Adrenal gland (tissue), 19 donors: ENCODE measurements at places on chromosomes 12 and 14.

- no peak for DNase-seq
These were observed 3.7 kb upstream of the NOS1 start for GRCh38 chr12:117365049-117365616.

DNA sequence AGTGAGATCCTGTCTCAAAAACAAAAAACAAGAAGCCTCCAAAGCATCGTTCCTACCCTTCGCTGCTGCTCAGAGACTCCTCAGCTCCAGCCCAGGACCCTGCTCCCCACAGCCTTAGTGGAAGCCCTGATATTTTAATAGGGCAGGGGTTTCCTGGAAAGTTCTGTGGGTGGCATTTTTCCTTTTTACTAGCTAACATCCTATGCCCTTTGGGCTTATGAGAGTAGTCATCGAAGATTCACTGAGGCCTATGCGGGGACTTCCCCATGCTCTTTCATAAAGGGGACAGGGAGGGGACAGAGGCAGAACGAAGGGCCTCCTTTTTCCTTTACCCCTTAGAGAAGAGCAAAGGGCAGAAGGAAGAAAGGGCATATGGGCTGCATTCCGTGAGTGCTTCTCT lies 8.3 kb downstream of the LAG3 start:
- DNase-seq: no peak

GRCh38 chr12:100472325-100472724 lies 1.3 kb upstream of the NR1H4 start:
- no peak for DNase-seq

DNA sequence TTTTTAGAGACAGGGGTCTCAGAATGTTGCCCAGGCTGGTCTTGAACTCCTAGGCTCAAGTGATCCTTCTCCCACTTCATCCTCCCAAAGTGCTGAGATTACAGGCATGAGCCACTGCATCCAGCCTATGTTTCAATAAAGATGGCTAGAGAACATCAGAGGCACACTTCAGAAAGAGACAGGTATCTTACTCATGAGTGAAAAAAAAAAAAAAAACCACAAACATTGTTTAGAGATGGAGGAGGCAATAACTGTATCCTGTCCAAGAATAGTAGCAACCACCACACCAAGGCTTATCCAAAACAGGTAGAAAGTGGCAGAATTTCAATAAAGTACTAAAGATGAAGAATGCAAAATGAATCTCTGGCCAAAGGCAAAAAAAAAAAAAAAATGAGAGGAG lies 30.3 kb downstream of the EEA1 start:
- DNase-seq: no peak

DNA sequence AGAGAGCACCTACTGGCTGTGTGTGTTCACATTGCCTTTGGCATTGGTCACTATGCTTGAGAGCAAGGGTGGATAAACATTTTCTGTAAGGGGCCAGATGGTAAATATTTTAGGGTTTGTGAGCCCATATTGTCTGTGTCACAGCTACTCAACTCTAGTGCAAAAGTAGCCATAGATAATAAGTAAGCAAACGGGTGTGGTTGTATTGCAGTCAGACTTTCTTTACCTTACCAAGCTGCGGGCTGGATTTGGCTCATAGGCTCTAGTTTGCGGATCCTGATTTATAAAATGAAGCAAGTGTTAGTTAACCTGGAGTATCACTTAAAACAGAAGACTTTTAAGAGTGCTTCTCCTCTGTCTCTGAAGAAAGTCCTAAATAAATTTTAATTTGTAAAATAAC lies 169.0 kb downstream of the KICS2 start:
- DNase-seq: no peak

- no peak for DNase-seq
These were observed 296.3 kb upstream of the ATXN7L3B start for GRCh38 chr12:74241341-74241740.

DNA sequence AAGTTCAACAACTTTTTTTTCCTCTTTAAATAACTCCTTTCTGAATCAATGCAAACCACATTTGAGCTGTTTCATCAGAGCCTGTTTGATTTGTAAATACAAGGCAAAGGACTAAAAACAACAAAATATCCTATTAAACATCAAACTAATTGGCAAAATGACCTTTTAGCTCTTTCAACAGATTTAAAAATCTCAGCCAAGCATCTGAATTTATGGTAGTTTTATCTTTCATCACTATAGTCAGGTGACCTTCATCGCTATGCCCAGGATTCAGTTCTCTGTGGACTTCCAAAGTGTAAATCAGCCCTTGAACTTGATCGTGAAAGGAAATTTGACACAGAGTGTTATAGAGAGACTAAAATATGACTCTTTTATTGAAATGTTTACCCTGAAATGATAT lies 1554.5 kb upstream of the FLRT2 start:
- no peak for DNase-seq

- no peak for DNase-seq
These were observed 99.7 kb downstream of the ZFP36L1 start for GRCh38 chr14:68692916-68693771.

DNA sequence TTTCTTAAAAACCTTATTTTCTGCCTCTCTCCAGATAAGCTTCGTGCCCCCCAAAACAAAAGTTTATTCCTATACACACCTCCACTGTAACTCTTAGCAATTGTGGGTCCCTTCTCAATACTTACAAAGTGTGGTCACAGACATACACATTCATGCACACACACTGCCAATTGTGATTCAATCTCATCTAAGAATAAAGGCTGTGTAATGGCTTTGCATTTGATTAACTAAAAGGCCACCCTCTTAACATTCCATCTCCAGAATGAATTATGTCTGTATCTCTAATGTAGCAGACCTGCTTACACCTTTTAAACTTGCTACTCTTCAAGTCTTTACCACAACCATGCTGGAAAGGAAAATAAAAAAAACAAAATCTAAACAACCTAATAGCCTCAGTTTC lies 49.5 kb downstream of the MYF5 start:
- DNase-seq: no peak

- DNase-seq: no peak
These were observed 10.0 kb downstream of the VWF start for GRCh38 chr12:6114476-6114870.

DNA sequence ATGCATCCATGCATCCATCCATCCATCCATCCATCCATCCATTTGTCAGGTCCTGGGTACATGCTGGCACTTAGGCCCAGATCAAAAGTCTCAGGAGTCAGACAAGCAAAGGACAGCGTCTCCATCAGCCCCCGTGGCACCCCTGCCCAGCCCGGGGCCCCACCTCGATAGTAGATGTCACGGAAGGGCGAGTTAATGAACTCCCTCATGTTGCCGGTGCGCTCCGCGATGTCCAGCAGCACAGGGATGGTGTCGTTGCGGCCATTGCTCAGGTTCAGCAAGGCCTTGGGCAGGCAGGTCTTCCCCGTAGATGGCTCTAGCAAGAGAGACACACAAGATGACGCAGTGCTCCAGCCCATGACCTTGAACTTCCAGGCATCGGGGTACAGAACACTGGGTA lies 30.4 kb downstream of the TRPV4 start:
- no peak for DNase-seq

DNA sequence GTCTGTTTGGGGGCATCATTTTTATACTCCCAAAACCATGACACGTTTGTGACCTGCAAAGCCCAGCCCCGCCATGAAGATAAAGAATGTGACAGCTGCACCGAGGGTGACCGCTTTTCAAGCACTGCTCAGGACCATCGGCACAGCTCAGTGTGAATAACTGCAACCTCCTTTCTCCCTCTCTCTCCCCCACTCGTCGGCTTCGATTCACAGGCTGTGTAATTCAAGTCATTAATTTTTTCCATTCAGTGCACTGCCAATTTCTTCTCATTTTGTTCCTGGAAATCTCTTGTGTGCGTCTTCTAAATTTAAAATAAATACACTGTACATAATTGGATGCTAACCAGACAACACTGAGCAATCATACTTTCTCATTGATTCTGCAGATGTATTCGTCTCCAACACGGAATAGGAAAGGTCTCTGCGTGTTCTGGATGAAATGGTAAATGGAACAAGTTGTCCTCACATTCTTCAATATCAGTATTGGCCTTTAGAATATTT lies 260.8 kb downstream of the TTC8 start:
- DNase-seq: no peak

DNA sequence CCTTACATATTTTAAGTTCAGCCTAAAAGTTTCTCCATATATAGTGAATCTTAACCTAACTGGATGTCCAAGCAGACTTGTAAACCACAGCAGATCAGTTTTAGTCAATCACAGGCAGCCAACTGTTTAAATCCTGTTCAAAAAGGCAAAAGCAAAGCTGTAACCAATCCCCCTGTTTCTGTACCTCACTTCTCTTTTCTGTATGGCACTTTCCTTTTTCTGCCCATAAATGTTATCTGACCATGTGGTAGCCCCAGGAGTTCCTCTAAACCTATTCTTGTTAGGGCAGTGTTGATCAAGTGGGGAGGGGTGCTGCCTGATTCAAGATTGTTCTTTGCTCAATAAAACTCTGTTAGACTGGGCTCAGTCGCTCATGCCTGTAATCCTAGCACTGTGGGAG lies 8.5 kb upstream of the DACT1 start:
- no peak for DNase-seq

- no peak for DNase-seq
These were observed 923 bp downstream of the STAT2 start for GRCh38 chr12:56358836-56359532.

DNA sequence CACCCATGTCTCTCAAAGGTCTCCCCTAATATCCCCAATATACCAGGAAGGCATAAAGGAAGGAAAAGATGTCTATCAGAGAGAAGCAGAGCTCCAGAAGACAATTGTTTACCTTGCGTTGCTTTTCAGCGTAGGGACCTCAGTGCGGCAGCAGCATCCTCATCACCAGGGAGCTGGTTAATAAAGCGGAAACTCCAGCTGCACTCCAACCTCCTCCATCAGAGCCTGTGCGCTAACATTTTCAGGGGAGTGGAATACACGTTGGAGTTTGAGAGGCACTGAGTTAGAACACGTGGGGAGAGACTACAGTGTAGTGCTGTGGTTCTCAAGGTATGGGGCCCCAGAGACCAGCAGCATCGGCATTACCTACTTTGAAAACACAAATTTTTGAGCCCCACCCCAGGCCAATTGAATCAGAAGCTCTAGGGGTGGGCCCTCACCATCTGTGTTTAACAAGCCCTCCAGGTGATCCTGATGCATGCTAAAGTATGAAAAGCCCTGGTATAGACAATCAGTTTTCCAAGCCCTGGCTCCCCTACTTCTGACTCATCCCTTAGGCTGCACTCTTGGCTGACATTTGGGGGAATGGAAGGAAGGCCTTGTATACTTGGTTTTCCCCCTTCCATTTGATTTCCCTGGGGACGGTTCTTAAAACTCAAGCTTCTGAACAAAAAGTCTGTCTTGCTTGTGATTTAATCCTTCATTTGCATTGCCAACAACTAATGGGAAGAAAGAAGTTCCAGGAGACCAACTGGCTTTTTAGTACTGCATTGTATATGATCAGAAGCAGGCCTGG lies 419.0 kb upstream of the CCDC196 start:
- no peak for DNase-seq

GRCh38 chr12:43694879-43695278 lies 63.7 kb downstream of the PUS7L start:
- DNase-seq: no peak

- DNase-seq: no peak
These were observed 768.5 kb downstream of the DIO2 start for GRCh38 chr14:79442786-79443185.

GRCh38 chr14:37600880-37601741 lies 5.7 kb downstream of the TTC6 start:
- DNase-seq: no peak

DNA sequence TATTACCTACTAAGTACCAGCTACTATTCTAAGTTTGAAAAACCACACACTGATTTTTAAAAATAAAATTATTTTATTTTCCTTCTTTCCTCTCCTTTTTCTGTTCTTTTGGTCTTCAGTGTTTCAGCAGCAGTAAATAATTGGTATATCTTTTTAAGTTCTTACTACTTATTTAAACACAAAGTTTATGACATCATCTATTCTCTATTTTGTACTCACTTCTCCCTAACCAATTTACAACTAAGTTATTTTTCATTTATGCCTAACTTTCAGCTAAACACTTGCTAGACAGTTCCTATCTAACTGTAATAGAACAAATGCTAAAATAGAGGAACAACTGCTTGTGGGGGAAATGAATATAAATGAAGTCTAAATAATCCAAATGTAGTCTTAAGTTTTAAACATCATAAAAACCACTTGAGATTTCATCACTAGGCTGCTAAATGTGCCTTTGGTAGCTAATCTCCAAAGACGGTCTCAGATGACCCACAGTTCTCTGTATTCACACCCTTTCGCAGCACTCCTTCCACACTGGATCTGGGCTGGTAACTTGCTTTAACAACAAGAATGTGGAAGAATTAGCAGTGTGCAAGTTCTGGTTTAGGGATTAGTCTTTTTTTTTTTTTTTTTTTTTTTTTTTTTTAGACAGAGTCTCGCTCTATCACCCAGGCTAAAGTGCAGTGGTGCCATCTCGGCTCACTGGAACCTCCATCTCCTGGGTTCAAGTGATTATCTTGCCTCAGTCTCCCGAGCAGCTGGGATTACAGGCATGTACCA lies 41.0 kb downstream of the TFCP2 start:
- DNase-seq: no peak

- peak; percentile 96 for DNase-seq
These were observed 1.6 kb downstream of the CTDSP2 start for GRCh38 chr12:57844709-57845477.

GRCh38 chr12:26648066-26648465 lies 184.9 kb downstream of the ITPR2 start:
- no peak for DNase-seq

DNA sequence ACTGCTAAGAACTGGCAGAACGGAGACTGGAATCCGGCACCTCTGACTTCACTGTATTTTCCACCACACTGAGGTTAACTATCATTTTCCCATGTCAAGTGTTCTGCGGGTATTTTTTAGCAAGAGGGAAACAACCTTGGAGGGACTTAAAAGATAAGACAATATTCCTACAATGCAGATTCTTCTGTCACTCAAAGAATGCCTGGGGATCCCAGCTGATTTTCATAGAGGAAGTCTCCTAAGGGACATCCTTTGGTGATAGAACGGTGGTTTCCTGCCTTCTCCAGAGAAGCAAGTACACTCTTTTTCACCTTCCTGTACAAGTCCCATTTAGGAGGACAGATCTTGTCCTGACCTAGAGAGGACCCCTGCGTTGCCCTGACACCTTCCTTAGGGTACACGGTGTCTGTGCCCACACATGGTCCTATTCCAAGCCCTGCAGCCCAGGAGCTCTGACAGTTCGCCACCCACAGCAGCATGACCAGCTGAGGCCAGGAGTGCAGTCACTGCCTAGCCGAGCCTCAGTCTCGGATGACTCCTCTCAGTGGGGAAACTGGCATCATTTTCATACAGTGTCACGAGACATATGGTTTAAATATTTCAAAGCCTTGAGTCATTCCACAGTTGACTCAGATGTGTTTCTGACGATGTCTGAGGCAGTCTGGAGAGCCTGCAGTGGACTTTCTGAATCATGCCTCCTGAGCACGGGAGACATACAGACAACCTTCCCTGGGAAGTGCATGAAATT lies 181.3 kb upstream of the FKBP4 start:
- peak; percentile 65 for DNase-seq

- DNase-seq: no peak
These were observed 111.3 kb downstream of the FOXG1 start for GRCh38 chr14:28877923-28878322.
